EH (cell line): ENCODE measurements at places on chromosomes 3 and 15.

DNA sequence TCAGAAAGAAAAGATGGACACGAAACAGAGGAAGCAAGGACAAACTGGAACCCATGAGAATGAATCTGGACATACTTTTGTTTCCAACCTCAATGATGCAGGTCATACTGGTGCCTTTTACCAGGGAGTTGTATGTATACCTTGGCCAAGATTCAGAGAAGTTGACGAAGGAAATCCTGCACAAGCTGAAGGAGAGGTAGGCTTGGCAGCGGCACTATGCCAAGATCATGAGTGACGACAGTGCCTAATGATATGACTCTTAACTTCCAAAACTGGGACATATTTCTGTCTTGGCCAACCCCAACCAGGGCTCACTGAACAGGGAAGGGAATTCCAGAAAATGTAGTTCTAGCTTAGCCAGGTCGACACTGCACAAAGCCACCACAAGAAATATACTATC lies 149.2 kb upstream of the SLCO3A1 start:
- no peak for DNase-seq

DNA sequence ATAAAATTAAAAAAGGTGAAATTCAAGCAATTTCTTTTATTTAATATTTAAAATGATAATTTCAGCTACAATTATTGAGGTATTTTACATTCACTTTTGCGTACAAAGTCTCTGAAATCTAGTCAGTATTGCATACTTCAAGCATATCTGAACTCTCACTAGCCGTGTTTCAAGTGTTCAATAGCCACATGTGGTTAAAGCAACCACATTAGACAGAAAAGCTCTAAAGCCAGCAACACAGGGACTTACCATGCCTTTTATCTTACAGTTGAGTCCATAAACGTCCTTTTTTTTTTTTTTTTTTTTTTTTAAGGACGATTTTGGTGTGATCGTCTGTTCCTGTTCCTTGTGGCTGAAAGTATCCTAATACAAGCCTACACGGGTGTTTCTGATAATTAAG lies 257.0 kb upstream of the RGMA start:
- no peak for DNase-seq

DNA sequence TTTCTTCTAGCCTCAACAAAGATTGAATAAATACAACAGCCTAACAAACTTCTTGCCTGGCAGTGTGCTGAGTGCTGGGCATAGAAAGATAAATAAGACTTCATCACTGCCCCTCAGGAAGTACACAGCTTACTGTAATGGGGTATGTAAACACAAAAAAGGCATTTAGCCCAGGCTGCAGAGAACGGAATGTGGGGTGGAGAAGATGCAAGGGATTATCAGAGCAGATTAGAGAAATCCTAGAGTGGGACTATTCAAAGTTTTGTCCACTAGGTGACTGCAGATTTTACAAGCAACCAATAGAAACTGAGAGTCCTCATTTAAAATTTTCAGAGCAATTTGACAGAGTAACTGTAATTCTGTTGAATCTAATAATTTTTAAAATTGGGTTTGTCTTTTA lies 35.4 kb upstream of the TSC22D2 start:
- DNase-seq: peak; percentile 62

DNA sequence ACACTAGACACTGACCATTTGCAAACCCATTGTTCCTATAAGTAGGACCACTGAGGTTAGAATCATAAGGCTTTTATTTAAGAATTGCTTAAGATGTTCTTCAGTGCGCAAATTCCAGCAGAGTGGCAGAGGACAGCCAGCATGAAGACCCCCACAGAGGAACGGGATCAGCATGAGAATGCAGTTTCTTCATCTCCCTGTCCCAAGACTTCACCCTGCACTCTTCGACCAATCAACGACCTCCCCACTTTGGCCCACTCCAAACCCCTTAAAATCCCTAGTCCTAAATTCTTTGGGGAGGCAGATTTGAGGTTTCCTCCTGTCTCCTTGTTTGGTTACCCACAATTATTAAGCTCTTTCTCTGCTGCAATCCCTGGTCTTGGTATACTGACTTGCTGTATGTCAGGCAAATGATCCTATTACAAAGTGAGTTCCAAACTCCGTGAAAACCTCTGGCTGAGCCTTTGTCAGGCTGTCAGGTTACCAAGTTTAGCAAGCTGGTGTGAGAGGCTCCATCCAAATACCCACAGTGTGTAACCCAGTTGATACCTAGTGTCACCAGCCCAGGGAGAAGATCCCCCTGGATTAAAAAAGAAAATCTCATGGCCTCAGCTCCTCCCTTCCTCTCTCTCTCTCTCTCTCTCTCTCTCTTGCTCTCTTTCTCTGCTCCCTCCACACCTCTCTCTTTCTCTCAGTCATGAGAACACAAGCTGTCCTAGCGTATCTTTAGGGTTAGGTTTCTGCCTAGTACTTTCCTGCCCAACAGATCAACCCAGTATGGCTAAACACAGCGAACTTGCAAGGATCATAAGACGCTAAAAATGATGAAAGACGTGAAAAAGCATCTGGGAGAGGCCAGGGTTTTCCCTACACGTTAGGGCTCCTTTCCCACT lies 15.8 kb upstream of the RBSN start:
- no peak for DNase-seq

DNA sequence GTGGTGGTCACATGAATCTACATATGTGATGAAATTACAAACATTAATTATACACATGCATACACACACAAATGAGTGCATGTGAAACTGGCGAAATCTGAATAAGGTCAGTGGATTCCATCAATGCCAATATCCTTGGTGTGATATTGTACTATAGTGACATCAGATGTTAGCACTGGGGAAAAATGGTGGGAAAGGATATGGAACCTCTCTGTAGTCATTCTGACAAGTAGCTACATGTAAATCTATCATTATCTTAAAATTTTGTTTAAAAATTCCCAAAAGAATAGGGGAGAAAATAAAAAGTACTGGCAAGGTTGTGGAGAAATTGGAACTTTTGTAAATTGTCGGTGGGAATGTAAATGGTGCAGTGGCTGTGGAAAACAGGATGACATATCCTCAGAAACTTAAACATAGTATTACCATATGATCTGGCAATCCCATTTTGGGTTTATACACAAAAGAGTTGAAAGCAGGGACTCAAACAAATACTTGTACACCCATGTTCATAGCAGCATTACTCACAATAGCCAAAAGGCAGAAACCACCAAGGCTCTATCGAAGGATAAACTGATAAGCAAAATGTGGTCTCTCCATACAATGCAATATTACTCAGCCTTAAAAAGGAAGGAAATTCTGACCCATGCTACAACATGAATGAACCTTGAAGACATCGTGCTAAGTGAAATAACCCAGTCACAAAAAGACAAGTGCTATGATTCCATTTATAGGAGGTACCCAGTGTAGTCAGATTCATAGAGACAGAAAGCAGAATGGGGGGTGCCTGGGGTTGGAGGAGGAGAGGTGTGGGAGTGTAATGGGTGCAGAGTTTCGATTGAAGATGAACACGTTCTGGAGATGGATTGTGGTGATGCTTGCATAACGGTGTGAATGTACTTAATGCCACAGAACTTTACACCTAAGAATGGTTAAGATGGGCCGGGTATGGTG lies 25.3 kb upstream of the HRH1 start:
- DNase-seq: peak; percentile 38
